ENCODE measurements at places on chromosomes 13 and 19.

DNA sequence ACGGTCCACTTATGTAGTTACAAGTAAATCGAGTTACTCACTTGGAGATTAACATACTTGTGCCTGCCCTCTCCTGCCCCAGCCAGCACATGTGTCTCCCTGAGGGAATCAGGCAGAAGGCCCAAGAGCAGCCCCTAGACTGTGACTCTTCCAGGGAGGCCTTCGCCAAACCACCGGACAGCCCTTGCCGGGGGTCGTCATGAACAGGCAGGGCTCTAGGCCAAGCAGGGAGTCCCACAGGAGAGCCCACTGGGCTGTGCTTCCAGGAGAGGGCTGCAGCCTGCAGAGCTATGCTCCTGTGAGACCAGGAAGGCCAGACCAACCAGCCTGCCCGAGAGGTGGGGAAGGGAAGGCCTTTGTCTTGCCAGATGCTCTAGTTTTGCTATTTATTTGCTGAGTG is 283.3 kb downstream of the FOXO1 start:
- no peak for DNase-seq

DNA sequence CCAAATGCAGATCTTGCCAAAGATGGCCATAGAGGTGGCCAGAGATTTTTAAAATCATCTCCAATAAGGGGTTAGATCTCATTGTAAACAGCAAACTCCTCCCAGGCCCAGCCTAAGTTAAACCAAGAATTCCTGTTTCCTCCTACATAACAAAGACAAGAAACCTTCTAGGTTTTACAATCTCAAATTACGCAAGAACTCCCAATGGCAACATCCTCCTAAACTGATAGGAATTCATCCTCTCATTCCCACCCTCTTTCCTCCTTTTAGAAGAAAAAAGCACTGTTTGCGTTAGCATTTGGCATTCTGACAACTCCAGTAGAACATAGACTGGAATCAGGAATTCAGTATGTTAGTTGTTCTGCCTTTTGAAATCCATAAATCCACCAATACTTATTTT is 14.6 kb downstream of the PROSER1 start:
- DNase-seq: no peak

- DNase-seq: no peak
Observed at GRCh38 chr19:8460516-8461298, 15.9 kb downstream of the HNRNPM start.

DNA sequence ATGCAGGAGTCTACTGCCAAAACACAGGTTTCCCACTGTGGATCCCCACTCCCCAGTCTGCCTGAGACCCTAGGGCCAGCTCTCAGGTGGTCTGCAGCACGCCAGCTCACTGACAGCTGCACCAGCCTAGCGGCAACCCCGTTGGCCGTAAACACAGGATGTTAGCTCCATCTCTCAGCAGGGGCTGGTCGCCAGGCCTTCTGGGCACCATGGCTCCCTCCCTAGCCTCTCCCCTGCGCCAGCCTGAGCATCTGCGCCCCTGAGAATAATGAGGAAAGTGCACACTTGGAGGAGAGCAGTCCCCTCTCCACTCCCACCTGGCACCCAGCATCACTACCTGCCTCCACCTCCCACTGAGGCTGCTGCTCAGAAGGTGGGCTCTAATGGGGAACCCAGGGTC is 20.8 kb upstream of the EPHX3 start:
- DNase-seq: no peak

Data from memory B cell (primary cell).